Activated CD8-positive, alpha-beta memory T cell treated with anti-CD3 and anti-CD28 coated beads for 1 hour (primary cell): ENCODE measurements at places on chromosomes 4 and X.

DNA sequence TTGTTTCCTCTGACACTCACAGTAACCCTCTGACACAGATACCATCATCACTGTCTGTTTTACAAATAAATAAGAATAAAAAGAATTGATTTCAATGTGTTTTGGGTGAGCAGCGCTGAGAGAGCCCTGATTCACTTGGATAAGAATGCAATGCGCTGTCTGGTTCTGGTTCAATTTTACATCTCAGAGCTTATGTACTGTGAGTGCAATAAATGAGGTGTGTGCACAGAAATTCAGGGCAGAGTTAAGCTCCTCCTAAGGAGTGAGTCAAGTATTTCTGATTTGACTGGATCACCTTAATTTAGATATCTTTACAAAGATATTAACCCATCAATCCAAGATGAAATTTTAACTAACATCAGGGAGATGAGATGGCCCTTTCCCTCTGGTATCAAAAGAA is 11.2 kb downstream of the FAM9C start:
- DNase-seq = no peak

DNA sequence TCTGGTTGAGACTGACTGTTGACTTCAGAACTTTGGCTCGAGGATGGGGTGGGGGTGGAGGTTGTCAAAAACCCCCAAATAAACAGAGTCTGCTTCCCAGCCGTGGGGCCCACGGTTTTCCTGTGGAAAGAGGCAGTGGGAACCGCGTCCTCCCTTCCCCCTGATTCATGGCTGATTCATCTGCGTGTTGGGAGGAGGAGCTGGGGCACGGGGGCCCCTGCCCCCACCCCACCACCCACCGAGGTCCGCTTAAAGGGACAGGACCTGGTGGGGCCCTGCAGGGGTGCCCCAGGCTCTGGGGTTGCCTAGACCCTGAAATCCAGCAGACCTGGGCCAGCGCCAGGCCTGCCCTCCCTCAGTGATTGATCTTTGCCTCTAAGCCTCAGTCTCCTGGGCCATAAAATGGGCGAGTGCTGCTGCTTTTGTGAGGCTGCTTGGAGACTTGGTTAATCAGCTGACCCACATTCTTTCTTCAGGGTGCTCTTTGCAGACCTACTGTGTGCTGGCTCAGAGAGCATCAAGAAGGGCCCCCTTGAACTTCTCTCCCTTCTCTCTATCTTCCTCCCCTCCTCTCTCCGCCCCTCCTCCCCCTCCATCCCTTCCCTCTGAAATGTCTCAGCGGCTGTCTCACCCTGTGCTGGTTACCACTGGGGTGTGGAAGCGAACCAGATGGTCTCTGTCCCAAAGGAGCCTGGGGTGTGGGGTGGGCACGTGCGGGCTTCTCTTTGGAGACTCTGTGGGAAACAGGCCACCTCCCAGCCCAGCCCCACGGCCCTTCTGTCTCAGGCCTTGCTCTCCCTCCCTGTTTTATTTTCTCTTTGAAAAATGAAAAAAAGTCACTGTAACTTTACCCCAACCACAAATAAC is 9.1 kb downstream of the HTRA3 start:
- DNase-seq = no peak

DNA sequence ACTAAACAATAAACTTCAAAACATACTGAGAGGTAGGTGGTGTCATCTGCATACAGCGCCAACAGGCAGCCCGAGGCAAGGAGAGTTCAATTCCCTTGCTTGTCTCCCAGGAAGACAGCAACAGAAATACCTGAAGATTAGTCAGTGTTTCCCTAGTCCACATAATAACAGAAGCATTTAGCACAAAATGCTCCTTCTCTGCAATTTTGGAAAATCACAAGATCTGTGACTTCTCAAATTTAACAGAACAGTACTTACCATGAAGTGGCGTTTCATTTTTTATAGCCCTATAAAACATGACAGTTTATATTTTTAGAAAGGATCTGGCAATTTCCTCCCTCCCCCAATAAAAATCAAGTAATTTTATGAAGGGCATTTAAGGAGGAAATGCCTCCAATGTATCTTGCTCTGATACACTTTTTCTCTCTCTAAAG is 67.1 kb upstream of the MYOZ2 start:
- DNase-seq = no peak

DNA sequence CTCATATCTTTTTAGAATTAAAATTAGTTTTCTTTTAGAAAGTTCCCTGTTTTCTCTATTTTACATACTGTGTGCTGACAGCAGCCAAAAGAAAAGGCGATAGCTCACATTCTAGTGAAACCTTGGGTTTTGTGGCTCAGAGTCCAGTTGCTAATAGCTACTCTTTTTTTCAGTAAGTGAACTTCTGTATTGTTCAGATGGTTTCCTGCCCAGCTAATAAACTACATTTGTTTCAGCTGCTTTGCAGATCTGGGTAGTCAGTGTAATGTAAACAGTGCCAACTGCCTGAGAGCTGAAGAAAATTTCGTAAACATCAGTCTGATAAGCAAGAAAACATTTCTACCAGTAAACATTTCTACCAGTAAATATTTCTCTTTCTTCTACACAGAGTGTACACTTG is 370.2 kb downstream of the GRIA2 start:
- DNase-seq = no peak

DNA sequence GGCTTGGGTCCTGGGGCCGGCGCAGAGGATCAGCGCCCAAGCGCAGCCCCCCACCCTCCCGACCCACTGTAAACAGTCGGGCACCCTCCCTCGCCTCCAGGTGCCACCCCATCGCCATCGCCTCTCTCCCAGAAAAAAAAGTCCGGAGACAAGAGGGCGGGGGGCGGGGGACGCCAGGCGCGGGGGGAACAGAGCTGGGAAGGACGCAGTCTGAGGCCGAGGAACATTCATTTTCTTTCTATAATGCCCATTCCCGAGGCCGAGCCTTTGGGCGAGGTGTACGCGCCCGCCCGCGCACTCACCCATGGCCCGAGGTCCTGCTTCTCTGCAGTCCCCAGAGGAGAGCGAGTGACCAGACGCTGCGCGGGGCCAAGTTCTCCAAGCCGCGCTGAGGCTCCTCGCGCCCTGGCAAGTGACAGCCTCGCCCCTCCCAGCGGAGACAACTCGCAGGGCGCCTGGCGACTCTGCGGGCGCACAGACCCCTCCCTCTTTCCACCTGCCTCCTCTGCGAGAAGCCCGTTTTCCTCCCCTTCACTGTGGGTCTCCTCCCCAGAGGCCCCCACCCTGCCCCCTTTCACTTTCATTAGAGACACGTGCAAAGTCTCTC is 63.5 kb upstream of the WDR17 start:
- DNase-seq = no peak

DNA sequence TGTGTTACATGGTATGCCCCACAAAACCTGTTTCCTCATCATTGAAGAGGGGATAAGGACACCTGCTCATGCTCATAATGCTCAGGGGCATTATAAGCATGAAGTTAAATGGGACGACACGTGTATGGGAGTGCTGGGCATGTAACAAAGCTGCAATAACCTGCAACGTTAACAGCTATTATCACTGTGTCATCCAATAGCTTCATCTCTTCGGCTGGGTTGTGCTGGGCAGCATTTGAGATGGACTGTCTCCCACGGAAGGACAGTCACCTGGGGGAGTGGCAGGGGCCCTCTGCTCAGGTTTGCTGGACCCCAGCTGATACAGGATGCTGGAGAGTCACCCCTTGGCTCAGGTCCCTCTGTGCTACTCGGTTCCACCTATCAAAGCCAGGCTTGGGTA is 94.5 kb downstream of the NSUN7 start:
- no peak for DNase-seq

DNA sequence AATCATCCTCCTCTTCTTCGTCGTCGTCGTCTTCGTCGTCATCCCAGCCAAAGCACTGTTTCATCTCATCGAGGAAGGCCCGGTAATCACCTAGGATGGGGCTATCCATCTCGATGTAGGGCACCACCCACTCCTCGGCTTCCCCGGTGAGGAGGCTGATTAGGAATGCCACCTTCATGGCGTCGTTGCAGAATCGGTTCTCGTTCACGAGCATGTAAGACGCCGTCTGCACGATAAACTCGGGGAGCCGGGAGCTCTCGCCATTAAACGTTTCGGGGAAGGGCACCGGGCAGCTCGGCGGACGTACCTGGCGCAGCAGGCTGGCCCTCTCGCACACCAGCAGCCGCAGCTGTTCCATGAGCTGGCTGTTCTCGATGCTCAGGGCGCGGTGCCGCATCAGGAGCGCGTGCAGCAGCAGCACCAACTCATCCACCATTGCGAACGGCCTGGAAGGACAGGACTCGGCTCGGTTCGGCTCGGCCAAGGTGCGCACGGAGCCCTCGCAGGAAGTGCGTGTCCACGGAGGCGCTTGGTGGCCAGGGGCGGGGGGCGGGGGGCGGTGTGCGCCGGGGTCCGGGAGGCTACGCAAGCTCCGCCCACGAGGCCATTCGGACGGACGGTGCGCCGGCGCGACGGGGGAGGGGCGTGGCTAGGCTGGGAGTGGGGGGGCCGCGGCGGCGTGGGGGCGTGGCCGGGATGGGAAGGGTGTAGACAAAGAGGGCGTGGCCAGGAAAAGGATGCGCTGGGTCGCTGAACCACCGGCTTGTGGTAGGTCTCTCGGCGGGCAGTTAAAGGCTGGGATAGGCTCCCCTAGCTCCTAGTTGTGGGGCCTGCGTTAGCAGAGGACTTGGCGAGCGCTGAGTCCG is at the start of gene LDOC1:
TSS of gene LDOC1 (minus strand) at position 544 of the 866 bp plus-strand sequence. CDS start at position 436, 108 bp downstream.
- DNase-seq = peak; percentile 52

DNA sequence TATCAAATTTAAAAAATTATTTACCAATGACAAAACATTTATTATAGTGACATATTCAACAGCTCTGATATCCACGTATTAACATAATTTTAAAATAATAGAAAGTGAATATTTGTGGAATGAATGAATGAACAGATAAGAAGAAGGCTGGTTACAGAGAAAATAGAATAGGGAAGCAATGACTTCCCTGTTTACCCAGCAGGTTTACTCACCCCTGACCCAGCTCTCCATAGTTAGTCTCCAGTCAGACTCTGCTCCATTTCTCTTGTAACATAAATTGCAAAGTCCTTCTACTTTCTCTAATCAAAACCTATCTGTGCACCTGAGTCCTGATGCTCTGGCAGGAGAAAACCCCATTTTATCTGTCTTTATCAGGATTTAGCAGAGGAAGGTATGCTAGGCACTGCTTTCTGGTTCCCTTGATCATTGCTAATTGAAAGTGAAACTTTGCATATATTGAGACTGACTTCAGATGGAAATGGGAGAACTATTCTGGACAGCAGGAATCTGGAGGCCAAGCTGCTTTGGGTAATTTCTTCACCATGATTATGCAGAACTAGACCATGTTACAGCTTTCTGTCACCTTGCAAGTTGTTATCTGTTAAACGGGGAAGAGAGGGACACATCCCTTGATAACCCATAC is 363.0 kb downstream of the FAT4 start:
- no peak for DNase-seq

- DNase-seq = no peak
Observed at GRCh38 chr4:21387683-21388082, 560.9 kb downstream of the KCNIP4 start.

- DNase-seq = no peak
Observed at GRCh38 chrX:141668371-141668770, 30.2 kb downstream of the SPANXD start.

- no peak for DNase-seq
Observed at GRCh38 chrX:17355976-17356375, 19.0 kb upstream of the NHS start.

DNA sequence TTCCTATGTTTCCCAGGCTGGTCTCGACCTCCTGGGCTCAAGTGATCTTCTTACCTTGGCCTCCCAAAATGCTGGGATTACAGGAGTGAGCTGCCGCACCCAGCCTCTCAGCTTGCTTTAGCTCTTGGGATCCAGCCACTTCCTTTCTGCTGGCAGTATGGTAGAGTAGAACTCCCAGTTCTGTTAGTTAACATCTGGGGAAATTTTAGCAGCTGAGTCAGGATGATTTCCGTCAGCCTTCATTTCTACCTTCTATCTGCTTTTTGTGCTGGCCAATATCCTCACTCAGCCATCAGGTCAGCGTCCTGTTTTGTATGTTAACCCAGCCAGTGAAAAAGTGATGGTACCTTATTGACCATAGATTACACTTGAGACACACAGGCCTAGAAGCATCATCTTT is 59.3 kb upstream of the GPC4 start:
- no peak for DNase-seq

DNA sequence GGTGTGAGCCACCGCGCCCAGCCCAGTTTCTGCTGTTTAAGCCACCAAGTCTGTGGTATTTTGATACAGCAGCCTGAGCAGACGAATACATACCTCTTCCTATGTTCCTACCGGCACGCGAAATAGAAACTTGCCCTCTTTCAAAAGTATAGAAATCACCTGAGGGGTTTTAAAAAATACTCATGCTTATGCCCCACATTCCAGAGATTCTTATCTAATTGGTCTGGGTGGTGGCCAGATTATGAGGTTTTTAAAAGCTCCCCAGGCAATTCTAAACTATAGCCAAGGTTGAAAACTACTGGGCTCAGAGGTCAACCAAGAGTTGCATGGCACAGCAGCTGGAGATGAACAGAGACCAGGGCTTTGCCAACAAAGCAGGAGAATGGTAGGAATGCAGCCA is 24.9 kb upstream of the HUWE1 start:
- no peak for DNase-seq

DNA sequence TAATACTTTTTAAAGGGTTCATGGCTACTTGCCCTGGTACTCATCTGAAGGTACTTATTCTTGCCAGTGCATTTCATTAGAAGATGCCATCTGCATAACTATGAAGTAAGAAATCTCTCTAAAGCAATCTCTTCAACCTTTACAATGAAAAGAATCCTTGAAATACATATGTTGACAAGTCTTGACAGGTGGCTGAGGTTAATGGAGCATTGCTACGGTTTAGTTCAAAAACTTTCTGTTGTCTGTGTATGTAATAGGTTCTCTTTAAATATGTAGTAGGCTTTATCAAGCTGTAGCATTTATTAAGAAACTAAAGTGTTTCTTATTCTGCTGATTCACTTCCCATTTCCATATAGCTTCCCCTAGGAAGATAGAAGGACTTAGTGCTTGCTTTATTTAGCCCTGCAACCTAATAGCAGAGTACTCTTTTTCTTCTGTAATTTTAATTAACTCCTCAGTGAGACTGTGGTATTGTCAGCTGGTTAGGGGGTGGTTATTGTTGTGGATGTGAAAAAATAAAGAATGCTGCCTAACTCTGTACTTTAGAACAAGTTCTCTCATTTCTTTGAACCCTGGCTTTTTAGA is 39.3 kb downstream of the SLAIN2 start:
- no peak for DNase-seq

DNA sequence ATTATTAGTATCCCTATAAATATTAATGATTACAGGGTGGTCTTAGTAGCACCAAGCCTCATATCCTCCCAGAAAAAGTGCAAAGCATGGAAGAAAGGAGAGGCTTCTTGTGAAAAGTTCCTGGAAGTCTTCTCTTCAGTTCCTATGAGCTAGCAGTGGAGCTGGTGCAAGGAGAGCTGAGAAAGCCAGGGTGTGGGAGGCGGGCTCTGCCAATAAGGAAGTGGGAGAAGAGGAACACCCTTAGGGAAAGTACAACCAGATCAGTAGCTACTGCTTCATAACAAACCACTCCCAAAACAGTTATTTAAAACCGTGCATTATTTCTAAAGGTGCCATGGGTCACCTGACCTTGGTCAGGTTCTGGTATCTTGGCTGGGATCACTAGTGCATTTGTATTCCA is 72.4 kb downstream of the MAP9 start:
- no peak for DNase-seq

GRCh38 chr4:137414802-137415201 is 117.5 kb downstream of the PCDH18 start:
- DNase-seq = no peak

GRCh38 chrX:13545726-13546125 is 23.7 kb upstream of the EGFL6 start:
- no peak for DNase-seq
